ENCODE measurements at places on chromosomes 7 and 10.

DNA sequence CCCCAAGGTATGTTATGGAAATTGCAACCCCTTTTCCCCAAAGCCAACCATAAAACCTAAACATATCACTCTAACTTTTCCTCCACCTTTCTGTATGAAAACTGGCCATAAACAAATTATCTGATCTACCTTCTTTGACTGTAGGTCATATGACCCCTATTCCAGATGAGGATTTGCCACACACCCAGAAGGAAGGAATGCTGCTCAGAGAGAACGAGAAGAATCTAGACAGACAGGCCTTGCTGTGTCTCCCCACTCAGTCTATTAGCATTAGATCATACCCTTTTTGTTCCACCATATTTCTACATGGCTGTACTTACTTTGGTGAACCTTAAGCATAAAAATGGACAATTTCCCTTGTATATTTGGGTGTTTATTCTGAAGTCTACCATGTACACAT lies 113.0 kb upstream of the PHYHIPL start:
- no peak for DNase-seq

DNA sequence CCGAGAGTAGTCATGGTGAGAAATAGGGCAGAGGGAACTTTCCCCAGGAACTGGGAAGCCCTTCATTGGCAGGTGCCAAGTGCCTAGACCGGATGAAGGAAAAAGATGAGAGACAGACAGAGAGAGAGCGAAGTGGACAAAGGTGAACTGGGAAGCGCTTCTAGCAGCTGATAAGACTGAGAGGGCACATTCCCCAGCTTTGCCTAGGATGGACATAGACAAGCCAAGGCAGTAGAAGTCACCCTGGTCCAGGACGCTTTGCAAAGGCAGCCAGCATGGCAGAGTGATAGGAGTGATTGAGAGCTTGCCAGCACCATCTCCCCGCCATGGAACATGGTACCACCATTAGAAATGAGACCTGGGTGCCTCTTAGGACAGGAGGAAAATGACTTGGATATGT lies 372.8 kb upstream of the MGMT start:
- no peak for DNase-seq

- no peak for DNase-seq
Observed at GRCh38 chr10:132395704-132396493, 1.1 kb upstream of the PWWP2B start.

GRCh38 chr7:55524558-55525310 lies 47.6 kb downstream of the VOPP1 start:
- no peak for DNase-seq

DNA sequence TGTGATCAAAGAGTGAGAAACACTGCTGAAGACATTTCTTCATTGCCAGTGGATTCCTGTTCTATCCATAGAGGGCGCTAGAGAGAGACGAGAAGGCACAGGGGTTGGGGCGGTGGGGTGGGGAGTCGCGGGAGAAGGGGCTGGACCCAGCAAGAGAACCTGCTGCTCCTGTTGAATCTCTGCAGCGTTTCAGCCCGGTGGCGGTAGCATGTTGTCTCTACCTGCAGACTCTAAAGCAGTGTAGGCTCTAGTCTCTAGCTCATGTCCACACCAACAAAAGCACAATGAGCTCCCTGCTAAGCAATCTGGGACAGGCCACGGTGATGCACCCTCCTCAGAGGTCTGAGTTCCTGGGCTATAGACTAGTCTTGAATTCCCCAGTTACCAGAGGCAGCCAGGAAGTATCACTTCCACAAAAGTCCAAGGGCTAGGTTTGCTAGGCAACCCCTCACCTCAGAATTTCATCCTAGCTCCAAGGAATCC lies 167.7 kb downstream of the DGKB start:
- DNase-seq: no peak

DNA sequence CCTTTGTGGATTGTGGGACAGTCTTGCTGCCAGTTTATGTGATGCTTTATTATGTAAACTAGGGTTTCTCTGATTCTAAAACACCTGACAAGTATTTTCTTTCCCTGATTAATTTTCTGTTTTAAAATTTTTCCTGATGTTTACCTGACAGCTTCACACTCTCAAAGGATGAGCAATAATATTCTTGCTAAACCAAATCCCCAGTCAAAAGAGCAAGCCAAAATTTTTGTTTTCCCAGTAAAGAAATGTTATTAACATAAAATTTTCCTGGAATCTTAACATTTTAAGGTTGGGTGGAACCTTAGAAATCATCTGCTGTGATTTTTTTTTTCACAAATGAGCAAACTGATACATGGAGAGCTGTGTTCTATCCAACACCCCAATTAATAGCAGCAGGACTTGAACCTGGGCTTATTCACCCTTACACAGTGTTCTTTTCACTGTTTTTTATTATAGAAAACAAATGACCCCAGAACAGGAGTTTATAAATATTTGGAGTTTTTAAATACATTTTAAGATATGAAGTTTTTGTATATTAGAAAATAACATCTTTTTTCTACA lies 185.2 kb upstream of the VIPR2 start:
- DNase-seq: no peak

- DNase-seq: no peak
Observed at GRCh38 chr10:10045765-10046028, 972.0 kb upstream of the CELF2 start.

All from stimulated activated CD8-positive, alpha-beta memory T cell treated with anti-CD3 and anti-CD28 coated beads, Interleukin-2, amount 100 ng/mL, for 1 hour (primary cell).